ENCODE measurements at places on chromosomes 4 and X.

- no peak for DNase-seq
Observed at GRCh38 chr4:89221167-89221867, 86.3 kb downstream of the GPRIN3 start.

- DNase-seq: no peak
Observed at GRCh38 chrX:7586126-7586525, 256.8 kb upstream of the VCX start.

GRCh38 chrX:154695911-154696675 is 42.7 kb upstream of the CTAG2 start:
- DNase-seq: no peak

- DNase-seq: no peak
Observed at GRCh38 chr4:7148337-7148736, 44.0 kb upstream of the SORCS2 start.

- DNase-seq: no peak
Observed at GRCh38 chr4:28350485-28350884, 1489.8 kb downstream of the STIM2 start.

GRCh38 chrX:39736216-39737211 is 361.2 kb downstream of the BCOR start:
- peak; percentile 71 for DNase-seq

GRCh38 chr4:114780205-114780604 is 181.6 kb downstream of the UGT8 start:
- DNase-seq: no peak

DNA sequence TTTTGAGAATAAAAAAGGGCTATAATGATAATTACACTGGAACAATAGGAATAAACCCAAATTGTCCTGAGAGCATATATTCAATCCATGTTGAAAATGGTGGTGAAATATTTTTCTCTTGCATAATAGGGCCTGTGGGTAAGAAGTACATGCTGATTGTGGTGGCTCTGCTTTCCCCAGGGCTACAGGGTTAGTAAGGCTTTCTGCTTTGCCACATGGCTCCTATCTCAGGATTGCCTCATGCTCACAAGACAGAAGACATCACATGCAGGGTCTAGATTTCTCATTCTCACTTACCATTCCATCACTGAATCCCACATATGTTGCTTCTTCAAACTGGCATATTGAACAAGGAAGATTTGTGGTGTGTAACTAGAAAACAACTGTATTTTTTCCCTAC is 12.4 kb upstream of the VEGFC start:
- no peak for DNase-seq

- DNase-seq: no peak
Observed at GRCh38 chr4:38164346-38164745, 204.1 kb downstream of the PTTG2 start.

DNA sequence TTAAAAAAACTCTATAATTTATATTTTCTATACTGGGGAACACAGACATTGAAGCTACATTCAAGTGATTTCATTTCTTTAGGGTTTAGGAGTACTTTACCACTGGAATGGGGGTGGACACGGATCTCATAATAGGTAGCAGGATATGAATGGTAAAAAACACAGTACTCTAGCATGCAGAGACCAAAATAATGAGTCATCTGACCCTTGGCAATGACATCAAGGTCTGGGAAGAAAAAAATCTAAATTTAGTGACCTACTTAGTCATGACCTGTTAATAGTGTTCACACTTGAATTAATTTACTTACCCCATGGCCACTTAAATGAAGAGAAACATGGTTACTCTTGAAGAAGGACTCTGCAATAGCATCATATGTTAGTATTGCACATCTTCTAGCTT is 187.9 kb downstream of the EPHA5 start:
- DNase-seq: no peak

DNA sequence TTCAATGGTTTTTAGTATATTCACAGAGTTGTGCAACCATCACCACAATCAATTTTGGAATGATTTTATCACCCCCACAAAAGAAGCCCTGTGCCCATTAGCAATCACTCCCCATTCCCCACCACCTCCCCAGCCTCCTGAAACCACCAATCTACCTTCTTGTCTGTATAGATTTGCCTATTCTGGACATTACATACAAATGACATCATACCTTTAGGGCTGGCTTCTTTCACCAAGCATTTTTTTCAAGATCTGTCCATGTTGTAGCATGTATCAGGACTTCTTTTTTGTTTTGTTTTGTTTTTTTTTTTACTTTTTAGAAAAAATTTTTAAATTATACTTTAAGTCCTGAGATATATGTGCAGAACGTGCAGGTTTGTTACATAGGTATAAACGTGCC is 108.1 kb downstream of the RTL9 start:
- no peak for DNase-seq

GRCh38 chrX:103615781-103616371 is 8.1 kb downstream of the TCEAL3 start:
- no peak for DNase-seq

DNA sequence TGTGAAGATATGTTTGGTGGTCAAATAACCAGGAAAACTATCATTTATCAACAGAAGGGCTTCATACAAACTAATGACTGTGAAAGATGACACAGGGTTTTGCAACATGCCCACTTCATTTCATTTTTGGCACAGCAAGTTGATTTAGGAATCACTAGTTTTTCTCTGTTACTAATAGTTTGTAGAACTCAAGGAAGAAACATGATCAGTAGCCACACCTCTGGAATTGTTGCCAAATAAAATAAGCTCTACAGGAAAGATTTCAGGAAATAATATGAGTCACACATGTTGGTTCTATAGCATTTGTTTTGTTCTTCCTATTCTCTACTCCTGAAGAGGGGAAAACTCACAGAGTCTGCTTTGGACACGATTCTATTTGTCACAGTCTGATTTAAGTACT is 255.4 kb downstream of the TLL1 start:
- DNase-seq: no peak

DNA sequence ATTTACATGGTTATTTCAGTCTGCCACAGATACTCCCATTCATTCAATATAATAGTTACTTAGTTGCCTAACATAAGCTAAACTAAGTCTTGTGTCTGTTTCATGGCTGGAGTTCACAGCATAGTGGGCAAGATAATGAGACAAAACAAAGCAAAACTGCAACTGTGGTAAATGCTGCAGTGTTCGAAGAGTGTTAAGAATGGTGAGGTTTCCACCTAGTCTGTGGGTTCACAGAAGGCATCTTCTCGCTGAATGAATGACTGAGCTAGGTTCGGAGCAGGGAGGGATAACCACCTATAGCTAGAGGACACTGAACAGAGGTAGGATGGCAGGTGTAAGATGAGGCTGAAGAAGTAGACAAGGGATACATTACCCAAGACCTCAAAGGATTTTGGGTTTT is 171.0 kb downstream of the FBXW7 start:
- no peak for DNase-seq

GRCh38 chr4:146534178-146534577 is 12.4 kb upstream of the SLC10A7 start:
- DNase-seq: no peak

GRCh38 chr4:10456595-10457254 is 501 bp downstream of the ZNF518B start:
- DNase-seq: no peak

- no peak for DNase-seq
Observed at GRCh38 chr4:169934794-169935429, 91.3 kb downstream of the MFAP3L start.

GRCh38 chrX:49754233-49754857 is 58.6 kb upstream of the PAGE1 start:
- peak; percentile 0 for DNase-seq

GRCh38 chrX:36462142-36462541 is 542.6 kb downstream of the CFAP47 start:
- no peak for DNase-seq

- DNase-seq: no peak
Observed at GRCh38 chr4:126267689-126268088, 952.9 kb downstream of the FAT4 start.

DNA sequence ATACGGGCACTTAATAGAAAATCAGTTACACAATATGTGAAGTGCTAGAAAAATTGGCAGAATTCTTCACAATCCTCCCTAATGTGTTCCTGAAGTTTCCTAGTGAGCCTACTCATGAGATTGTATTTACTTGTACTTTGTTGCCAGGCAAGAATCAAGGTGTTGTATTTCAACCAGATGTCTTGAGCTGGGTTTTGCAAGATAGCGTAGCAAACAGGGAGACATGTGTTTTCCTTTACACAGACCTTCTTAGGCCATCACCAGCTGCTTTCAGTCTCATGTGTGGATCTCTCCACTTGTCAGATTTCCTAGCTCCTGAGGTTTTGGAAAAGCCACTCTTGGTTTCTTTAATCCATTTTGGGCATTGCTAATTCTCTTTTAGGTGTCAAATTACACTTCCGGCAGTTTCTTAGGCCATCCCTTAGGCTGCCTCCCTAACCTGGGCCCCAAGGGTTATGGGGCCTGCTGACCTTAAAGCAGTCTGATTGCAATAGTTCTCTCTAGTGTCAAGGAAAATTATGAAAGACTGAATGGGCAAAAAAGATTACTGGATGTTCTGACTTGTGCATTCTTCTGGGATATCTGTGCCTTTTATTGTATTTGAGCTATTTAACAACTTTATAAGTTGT is 12.2 kb upstream of the EDA start:
- DNase-seq: no peak

GRCh38 chr4:124201636-124202035 is 510.9 kb downstream of the ANKRD50 start:
- DNase-seq: no peak

DNA sequence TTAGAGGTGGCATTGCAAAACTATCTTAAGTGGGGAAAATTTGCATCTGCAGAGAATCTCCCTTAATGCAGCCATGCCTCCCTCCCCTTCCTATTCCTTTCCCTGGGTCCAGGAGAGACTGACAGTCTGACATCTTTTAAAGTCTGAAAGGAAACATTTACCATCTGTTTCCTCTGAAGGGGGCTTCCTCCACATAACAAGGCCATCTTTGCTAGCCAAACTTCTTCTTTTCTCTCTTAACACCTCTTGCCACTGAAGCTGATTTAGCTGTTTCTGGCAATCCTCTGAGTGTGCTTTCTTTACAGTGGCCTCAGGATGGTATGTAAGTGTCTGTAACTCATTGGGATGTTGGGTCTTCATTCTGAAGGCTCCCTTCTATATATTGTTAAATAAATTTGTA is 34.6 kb upstream of the AADAT start:
- no peak for DNase-seq

GRCh38 chr4:26788341-26788733 is 72.3 kb upstream of the STIM2 start:
- DNase-seq: no peak

DNA sequence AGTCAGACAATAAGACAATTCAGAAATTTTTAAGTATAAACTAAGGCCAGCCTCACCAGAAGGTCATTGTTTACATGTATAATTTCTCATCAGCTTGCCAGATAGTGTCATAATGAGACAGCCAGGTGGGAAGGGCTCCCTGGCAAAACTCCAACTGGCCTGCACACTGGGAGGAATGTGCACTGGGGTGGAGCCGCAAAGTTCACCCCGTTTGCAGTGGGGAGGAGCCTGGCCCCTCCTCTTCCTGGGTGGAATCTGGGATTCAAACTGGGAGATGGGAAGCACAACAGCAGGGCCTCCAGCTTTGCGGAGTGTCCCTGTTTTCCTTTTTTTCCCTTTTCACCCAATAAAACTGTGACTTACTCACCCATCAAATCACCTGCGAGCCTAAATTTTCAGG is 329.9 kb downstream of the SMARCA1 start:
- no peak for DNase-seq

DNA sequence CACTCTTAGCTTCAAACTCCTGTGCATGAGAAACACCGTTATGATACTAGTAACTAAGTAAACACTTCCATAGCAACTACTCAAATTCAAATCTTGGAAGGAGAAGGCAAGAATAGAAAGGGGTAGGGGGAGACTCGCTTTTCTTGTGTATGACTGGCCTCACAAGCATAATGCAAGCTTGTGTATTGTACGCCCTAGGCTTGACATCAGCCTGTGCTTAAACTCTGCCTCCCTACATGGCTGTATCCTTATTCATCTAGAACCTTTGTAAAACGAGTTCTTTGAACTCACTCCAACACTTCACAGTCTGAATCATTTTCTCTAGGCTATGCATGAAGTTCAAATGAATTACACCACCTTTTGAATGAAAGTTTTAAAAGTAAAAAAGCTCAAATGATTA is 1071.2 kb upstream of the ADGRL3 start:
- DNase-seq: no peak

DNA sequence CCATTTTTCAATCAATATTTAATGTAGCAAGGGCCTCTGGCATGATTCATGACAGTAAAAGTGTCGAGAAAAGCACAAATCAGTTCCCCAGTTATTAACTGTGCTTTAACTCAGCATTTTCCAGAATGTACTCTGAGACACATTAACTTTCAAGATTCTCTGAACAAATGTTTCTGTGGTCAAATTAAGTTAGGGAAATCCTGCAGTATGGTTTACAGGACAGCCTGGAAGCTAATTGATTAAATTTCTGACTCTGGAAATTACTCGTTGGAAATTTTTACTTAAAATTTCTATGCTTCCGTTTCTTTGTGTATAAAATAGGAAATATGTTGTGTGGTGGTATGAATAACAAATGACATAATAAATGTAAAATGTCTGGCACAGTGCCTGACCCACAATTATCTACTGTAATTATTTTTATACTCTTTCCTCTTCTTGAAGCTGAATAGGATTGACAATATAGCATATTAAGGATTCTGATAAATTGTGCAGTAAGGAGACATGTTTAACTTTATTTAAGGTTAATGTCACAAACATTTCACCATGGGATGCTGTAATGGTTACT is 33.7 kb downstream of the STK32B start:
- DNase-seq: no peak

DNA sequence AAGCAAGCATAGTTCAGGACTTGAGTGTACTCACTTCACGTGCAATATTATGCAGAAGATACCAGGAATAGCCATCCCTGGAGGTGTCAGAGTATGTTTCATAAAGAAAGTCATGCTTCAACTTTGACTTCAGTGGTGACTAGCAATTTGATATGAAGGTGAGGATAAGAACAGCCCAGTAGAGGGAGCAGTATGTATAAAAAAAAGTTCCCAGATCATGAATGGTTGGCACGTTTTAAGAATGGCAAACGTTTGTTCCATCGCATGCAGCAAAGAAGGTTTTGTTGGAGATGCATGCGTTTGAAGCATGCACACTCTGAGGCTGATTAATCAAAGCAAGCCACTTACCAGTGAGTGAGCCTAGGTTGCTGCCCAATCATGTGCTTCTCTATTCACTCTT is 33.5 kb upstream of the SLITRK4 start:
- DNase-seq: no peak

- no peak for DNase-seq
Observed at GRCh38 chr4:6767386-6767747, 15.2 kb upstream of the KIAA0232 start.

DNA sequence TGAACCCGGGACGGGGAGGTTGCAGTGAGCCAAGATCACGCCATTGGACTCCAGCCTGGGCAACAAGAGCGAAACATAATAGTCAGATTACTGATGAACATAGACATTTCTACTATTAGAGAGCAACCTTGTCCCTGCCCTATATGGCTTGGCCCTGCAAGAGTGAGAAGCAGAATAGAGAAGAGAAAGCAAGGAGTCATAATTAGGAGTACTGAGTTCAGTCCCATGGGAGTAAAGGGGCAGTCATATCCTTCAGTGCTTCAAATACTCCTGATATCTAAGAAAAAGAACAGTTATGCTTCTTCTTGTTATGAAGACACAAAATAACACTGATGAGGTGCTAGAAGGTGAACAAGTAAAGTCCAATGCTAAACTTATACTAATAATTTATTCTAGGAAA is 33.8 kb downstream of the CLDN2 start:
- DNase-seq: no peak

- no peak for DNase-seq
Observed at GRCh38 chrX:76172325-76172893, 453 bp upstream of the PBDC1 start.
